ENCODE measurements at places on chromosomes 5 and 9.

DNA sequence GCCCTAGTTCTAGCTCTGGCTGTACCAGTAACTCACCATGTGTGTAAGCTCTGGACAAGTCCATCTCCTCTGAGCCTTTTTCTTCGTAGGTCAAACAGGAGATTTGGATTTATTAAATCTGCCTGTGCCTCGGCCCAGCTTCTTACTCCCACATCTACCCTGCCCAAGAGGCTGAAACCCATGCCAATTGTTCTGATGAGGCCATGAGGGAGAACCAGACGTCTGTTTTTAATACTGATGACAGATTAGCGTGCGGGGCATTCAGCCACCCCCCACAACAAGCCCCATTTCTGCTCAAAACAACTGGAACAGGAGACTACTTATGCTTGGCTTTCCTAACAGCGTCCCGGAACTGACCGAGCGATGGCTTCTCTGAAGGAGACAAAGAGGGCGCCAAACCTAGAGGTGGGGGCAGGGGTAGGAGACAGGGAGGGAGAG is 81.2 kb upstream of the TRIM32 start:
- H3K27me3 ChIP-seq = no peaks in the 10 kb centered on the region
- H3K36me3 ChIP-seq = no peaks in the 10 kb centered on the region
- H3K4me1 ChIP-seq = peaks cover 3% of the 10 kb centered on the region
- H3K4me3 ChIP-seq = no peak overlapping the region

- peaks cover 6% of the 10 kb centered on the region for H3K4me1 ChIP-seq
- no peaks in the 10 kb centered on the region for H3K27me3 ChIP-seq
- DNase-seq = no peak
- no peak overlapping the region for H3K4me3 ChIP-seq
- peaks cover 3% of the 10 kb centered on the region for H3K36me3 ChIP-seq
Observed at GRCh38 chr9:110131499-110131898, 76.5 kb downstream of the C9orf152 start.

GRCh38 chr5:172861461-172861860 is 27.4 kb downstream of the ERGIC1 start:
- no peaks in the 10 kb centered on the region for H3K27me3 ChIP-seq
- H3K4me3 ChIP-seq = no peak overlapping the region
- H3K4me1 ChIP-seq = peaks cover 67% of the 10 kb centered on the region
- H3K27ac ChIP-seq = peak overlapping the region; percentile 91
- H3K36me3 ChIP-seq = no peaks in the 10 kb centered on the region
- no peak for DNase-seq

- peaks cover 4% of the 10 kb centered on the region for H3K4me1 ChIP-seq
- DNase-seq = no peak
- no peak overlapping the region for H3K27ac ChIP-seq
- H3K36me3 ChIP-seq = no peaks in the 10 kb centered on the region
- H3K4me3 ChIP-seq = no peak overlapping the region
Observed at GRCh38 chr5:109102096-109102690, 307.6 kb downstream of the PJA2 start.

- no peak overlapping the region for H3K4me3 ChIP-seq
- no peak overlapping the region for H3K27ac ChIP-seq
- no peaks in the 10 kb centered on the region for H3K27me3 ChIP-seq
- H3K4me1 ChIP-seq = no peaks in the 10 kb centered on the region
- DNase-seq = no peak
- no peaks in the 10 kb centered on the region for H3K36me3 ChIP-seq
Observed at GRCh38 chr9:20250791-20251190, 371.5 kb downstream of the MLLT3 start.

GRCh38 chr9:100228352-100228869 is 124.3 kb downstream of the TEX10 start:
- no peaks in the 10 kb centered on the region for H3K4me1 ChIP-seq
- H3K4me3 ChIP-seq = no peak overlapping the region
- no peaks in the 10 kb centered on the region for H3K27me3 ChIP-seq
- no peak for DNase-seq
- peaks cover 4% of the 10 kb centered on the region for H3K36me3 ChIP-seq

DNA sequence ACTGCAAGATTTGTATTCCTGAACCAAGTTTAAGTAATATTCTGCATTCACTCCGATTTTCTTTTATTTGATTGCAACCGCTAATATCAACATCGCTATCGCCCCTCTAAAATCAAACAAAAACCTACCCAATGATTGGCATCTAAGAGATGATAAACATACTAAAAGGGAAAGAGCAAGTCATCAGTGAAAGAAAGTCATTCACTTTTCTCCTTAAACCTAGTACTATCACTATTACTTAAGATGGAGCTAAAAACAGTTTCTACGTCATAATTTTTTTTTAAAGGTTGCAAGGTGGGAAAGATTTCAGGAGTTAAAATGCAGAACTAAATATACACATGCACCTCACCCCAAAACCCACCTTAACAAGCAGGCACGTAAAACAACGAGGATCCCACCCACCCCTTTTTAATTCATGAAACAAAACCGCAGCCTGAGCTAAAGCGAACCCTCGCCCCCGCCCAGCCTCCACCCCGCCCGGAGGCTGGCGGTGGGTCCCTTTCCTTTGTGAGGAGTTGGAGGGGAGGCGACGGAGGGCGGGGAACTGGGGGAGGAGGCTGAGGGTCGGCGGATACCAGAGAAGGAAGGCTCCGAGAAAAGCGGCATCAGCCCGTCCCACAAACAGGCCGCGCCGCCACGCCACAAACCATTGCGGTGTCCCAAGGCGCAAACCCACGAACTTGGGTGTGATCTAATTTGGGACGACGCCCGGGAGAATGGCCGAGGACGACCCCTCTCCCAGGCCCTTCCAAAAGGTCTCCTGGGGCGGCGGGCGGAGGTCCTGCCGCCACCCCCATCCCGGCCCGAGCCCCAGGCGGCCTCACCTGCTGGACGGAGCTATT is 861 bp downstream of the UBQLN1 start:
- no peaks in the 10 kb centered on the region for H3K27me3 ChIP-seq
- no peaks in the 10 kb centered on the region for H3K36me3 ChIP-seq
- DNase-seq = peak; percentile 80
- H3K4me1 ChIP-seq = peaks cover 40% of the 10 kb centered on the region
- peak overlapping the region; percentile 90 for H3K4me3 ChIP-seq

Measured in suprapubic skin (tissue), 4 donors.